DMS79 (cell line): ENCODE measurements at places on chromosomes 6 and 20.
A peak's percentile ranks its signal among the peaks of the same experiment; 100 is the strongest.

DNA sequence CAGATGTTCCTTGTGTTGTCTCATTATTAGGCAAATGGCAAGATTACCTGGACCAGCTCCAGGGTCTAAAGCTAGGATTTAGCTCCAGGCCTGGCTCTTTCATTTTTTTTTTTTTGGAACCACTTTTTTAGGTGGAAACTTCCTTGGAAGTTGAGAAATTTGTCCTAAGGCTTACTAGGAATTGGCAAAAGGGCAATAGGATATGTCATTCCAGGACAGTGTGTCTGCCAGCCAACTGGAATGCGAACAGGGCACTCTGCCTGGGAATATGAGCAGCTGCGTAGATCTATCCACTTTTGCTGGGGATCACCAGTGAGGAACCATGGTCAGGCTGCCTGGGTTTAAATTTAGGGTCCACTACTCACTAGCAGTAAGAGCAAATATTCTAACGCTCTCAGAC is 304.0 kb downstream of the TSHZ2 start:
- DNase-seq = no peak

- DNase-seq = no peak
Measured at GRCh38 chr6:32568561-32568960, 21.1 kb downstream of the HLA-DRB1 start.

DNA sequence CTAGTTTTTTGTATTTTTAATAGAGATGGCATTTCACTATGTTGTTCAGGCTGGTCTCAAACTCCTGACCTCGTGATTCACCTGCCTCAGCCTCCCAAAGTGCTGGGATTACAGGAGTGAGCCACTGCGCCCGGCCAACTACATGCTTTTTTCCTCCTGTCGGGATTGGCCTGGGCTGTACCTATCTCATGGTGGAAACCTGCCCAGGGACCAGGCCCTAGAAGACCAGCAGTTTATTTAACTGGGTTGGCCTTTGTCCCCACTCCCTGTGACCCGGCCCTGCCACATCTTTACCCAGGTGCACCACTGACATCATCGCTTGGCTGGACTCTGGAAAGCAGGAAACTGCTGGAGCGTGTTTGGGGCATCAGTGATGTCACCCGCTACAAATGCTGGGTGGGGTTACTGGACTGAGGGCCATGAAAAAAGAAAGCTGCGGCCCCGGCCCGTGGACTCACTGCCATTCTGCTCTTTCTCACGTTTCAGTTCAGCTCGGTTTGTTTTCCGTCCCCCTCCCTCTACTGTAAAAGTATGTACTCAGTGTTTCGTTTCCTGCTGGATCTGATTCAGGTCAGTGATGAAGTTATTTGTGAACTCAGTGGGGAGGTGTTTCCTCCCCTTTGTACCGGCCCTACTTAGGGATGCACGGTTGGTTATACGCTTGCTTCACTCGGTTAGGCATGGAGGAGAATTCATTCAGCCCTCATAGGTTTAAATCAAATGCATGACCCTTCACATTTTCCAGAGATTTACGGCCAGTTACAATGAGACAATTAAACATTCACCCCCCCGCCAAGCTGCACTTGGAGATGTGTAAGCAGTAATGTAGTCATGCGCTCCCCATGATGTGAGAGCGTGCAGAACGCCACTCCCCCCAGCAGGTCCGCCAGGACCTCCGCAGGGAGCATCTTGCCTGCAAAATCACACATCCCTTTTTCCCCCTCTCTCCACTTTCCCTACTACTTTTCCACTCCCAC is 179.3 kb downstream of the MTHFD1L start:
- peak; percentile 68 for DNase-seq

GRCh38 chr6:44104481-44105021 is 22.7 kb downstream of the MRPL14 start:
- DNase-seq = no peak

DNA sequence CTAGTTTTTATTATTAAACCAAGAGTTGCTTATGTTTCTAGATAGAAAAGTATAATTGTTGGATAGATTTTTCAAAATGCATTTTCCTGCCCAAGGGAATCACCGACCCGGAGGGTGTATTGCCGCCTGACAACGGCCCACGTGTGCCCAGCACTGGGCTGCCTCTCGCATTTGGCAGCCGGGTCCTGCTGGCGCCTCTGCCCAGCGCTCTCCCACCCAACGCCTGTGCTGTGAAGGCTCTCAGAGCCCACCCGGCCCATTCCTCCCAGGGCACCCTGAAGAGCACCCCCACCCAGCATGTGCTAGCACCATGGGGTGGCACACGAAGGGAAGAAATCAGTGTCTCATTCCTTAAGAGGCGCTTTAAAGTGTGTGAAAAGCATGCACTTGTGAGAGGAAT is 88.3 kb upstream of the AFDN start:
- DNase-seq = no peak

DNA sequence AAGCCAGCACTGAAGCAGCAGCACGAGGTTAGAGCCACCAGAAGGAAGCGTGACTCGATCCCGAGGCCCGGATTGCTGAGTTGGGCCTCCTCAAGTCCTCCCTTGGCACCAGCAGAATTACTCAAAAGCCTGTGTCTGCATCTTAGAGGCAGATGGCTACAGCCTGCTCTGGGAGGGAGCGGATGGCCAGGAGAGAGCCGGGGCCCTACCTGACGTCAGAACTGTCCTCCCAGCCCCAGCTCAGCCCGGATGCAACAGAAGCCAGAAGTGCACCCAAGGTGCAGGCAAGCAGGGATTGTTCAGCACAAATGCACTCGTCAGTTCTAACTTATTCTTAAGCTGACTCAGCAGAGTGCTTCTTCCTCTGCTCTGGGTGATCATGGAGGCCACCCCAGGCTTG is 155.5 kb upstream of the RPS6KA2 start:
- DNase-seq = no peak

- DNase-seq = no peak
Measured at GRCh38 chr6:25448965-25449538, 169.9 kb downstream of the CARMIL1 start.

DNA sequence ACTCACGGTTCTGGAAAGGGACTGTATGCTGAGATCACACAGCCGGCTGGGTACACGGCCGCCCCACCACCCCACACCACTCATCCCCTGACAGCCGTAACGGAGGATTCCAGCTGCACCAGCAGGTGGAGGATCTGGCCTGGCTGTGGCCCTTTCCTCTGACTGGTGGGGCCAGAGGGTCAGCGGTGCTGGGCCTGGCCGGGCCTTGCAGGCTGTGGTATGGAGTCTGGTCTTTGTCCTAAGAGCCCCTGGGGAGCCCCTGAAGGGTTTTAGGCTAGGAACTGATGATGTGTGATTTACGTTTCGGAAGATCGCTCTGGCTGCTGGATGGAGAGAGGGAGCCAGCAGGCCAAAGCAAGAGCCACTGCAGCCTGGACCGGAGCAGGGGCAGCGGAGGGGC is 26.6 kb downstream of the NOL4L start:
- DNase-seq = no peak

- no peak for DNase-seq
Measured at GRCh38 chr20:46276531-46276930, 31.8 kb downstream of the CDH22 start.
